WERI-Rb-1 (cell line): ENCODE measurements at places on chromosomes 6 and 20.

- no peak for DNase-seq
Measured at GRCh38 chr6:47132724-47133123, 90.6 kb upstream of the ADGRF1 start.

DNA sequence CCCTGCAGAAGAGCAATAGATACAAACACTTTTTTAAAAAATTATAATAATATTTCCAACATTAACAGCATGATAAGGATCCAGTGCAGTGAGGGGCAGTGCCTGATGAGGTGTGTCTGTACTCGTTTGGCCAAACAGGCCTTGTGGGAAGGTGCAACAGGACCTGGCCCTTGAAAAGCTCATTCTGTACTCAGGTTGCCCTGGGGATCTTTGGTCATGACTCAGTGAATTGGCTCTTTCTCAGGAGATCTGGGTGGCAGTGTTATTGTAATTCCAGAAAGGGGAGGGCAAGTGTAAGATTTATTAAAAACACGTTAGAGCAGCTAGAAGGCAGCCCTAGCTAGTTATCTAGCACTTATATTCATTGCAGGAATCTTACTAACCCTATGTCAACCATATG is 2.9 kb upstream of the SPINT3 start:
- DNase-seq = no peak

- no peak for DNase-seq
Measured at GRCh38 chr6:150723857-150724256, 124.2 kb downstream of the PLEKHG1 start.

- no peak for DNase-seq
Measured at GRCh38 chr20:48823960-48824498, 3.8 kb downstream of the PREX1 start.

- DNase-seq = no peak
Measured at GRCh38 chr20:44990425-44990824, 24.1 kb downstream of the STK4 start.

GRCh38 chr6:111604259-111605099 is 1.2 kb downstream of the TRAF3IP2 start:
- DNase-seq = no peak

DNA sequence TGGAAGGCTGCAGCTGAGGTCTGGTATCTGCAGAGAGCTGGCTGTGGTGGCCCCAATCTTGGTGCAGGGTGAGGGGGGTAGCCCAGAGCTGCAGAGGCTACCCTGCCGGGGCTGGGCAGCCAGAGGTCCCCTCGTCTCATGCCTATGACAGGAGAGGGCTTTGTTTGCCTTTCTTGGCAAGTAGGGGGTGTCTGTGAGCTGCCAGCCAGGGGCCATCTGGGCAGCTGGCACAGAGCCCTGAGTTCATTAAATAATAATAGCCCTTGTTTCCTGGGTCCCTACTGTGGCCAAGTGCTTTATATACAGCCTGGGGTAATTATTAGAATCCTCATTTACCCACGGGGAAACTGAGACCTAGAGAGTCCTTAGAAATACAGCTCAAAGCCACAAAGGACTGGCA is 66.6 kb downstream of the EZR start:
- peak; percentile 44 for DNase-seq

- no peak for DNase-seq
Measured at GRCh38 chr6:142635130-142635529, 309.8 kb downstream of the HIVEP2 start.

DNA sequence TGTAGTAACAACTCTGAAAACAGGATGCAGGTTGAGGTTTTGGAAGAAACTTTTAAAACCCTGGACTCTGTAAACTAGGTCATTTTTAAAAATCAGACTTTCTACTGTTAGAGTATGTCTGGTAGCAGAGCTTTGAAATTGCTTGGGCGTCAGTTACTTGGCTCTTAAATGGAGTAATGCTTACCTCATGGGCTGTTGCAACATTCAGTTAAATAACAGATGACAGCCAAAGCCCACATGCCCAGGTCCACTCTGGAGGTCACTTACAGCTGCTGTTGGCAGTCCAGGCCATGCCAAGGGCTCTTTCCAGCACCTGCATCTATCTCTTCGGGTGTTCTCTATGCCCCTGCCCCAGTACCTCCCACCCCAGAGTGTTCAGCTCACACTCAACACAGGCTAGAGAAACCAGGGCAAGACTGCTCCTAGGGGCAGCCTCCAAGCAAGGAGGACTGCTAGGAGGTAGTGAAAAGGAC is 96.4 kb downstream of the BANF2 start:
- no peak for DNase-seq

DNA sequence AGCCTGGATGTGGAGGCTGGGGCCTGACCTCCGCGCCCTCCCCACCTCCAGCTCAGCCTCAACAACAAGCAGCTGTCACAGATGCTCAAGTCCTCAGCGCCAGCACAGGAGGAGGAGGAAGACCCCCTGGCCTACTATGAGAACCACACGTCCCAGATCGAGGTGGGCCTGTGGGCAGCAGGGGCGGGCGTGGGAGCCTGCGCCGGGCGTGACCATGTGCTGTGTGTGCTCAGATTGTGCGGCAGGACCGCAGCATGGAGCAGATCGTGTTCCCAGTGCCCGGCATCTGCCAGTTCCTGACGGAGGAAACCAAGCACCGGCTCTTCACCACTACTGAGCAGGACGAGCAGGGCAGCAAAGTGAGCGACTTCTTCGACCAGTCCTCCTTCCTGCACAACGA is 23.5 kb downstream of the UQCC2 start:
- DNase-seq = no peak

DNA sequence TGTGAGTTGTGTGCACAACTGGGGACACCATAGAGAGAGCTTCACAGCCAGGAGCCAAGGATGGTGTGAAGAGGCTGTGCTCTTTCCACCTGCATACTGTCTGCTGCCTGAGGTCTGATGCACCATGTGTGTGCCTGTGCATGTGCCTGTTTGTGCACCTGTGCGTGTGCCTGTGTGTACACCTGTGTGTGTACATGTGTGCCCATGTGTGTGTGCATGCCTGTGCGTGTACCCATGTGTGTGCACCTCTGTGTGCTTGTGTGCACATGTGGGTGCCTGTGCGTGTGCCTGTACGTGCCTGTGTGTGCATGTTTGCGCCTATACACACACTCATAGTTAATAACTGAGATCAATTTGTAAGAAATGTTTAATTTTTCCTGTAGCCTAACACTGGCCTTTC is 51.3 kb downstream of the FAM120B start:
- no peak for DNase-seq

GRCh38 chr6:47710295-47710694 is 11.9 kb downstream of the ADGRF4 start:
- DNase-seq = no peak

DNA sequence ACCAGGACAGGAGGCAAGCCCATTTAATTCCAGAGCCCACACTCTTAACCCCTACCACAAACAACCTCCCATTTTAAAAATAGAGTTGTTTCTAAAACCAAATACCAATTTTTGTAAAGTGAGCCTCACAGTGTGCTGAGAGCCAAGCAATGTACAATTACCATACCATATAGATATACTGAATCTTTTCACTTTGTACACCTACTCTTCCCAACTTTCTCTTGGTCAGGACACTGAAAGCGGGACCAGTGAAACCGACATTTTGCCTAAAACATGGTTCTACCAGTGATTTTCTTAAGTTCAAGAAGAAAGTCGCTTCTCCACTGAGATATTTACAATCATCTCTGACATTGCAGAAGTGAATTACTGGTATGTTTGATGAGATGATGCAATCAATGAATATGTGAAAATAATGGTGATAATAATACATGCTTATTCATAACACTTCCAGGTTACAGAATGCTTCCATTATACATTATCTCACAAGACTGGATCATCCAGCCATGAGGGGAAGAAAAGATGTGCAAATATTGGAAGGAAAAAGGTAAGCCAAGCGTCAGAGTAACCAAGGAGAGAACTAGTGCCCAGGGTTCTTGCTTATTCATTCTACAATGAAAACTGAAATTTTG is 74.1 kb downstream of the HIVEP2 start:
- DNase-seq = no peak

DNA sequence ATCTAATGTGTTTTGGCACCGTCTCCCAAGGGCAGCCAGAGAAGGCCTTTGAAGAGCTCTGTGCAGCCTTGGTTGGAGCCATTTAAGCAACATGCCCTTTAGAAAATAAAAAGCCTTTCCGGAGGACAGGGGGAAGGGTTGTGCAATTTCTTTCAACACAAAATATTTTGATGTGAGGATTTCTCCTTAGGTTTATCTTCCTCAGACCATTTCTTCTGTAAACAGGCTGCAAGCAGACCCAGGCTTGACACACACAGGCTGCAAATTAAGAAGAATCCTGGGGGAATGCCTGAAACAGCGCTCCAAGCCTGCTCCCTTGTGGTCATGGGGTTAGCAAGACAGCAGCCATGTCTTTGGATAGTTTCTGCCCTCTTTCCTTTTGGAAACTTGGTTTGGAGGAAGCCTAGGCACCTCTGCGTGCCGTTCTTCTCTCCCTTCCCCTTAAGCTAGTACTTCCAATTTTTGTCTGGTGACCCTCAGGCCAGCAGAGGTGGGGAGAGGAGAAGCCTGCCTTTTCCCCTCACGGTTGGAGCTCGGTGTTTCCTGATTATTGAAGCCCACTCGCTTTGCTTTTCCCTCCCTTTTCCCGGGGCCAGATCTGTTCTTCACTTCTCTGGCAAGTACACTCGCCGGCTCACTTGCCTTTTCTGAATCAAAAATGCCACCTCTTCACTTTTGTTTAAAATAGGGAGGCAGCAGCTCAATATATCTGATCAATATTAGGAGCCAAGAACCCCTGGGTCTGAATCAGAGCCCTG is 39.6 kb upstream of the NOX3 start:
- peak; percentile 21 for DNase-seq

- no peak for DNase-seq
Measured at GRCh38 chr6:101799531-101799930, 406.0 kb downstream of the GRIK2 start.

GRCh38 chr6:140663772-140664171 is 1289.3 kb upstream of the CITED2 start:
- DNase-seq = no peak
